Activated T-helper 1 cell treated with anti-CD3 and anti-CD28 coated beads, Interleukin-12 subunit alpha, Interleukin-12 subunit beta, Interleukin-2, Interleukin-4 antibody, amounts not matched to agents 30 ng/mL and 10 ng/mL and 1 ng/mL, durations not matched to agents 14 hours and 24 hours and 36 hours (primary cell): ENCODE measurements at places on chromosomes 5 and 9. TPM values are rescaled to one million over a fixed set of nuclear protein-coding genes. Genes with fewer than 3 reads are reported as not detected.

CCDC112 gene
- 0.22 and 0.29 TPM in 2 replicates for total RNA-seq

GMCL2 gene
- total RNA-seq = not detected in 2 replicates

DNA sequence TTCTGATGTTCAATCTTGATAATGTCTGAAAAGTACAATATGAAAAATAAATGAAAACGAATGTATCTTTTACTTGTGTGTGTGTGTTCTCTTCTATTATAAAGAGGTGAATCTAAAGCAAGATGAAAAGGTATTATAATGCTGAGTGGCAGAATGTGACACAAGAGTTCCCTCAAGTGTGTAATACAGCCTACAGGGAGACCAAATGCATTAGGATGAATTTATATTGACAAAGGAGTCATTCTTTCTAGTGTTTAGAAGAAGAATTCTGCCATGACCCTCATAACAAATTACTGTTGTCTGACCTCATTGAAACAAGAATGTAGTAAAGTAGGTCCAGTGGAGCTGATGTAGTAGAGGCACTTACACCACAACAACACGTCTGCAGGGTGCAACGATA, 1119.0 kb upstream of the CDH10 start:
- no peak for DNase-seq

PLEKHG4B gene
- total RNA-seq = not detected in 2 replicates

ADGRD2 gene
- total RNA-seq = not detected in 2 replicates

OBP2B gene
- not detected in 2 replicates for total RNA-seq

DNA sequence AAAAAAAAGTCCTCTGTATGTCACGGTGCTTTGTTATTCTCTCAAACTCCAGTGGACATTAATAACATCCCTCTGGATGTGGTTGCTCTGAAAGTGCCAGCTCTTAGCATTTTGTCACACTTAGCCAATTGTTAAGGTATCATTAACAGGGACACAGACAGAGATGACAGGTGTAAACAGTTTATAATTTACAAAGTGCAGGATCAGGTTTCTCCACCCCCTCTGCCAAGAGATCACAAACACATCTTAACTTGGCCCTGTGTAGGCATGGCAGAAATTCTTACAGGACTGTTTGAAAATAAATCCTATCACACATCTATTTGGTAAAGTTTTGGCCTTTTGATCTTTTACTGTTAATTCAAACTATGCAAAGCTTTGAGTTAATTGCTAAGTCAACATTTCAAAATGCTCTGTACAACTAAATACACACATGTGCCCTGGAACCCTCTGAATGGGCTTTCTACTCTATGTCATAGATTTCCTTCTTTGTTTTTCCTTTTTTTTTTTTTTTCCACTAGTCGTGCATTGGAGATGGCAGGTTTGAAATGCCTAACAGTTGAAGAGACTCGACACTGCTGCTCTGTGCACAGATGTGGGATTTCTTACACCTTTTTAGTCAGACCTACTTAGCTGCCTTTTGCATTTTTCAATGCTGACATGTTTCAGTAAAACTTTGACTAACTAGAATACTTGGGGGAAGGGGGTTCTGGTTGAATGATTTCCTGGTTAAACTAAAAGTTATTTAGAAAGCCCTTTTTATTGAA, 41.7 kb downstream of the SEMA6A start:
- no peak for DNase-seq

- DNase-seq = no peak
Measured at GRCh38 chr9:90325913-90326653, 316.5 kb downstream of the DIRAS2 start.

GRCh38 chr5:84287951-84288350, 96.7 kb downstream of the EDIL3 start:
- DNase-seq = no peak

DMGDH gene
- total RNA-seq = not detected in 2 replicates

GRCh38 chr5:109695005-109695926, 5.5 kb downstream of the MAN2A1 start:
- DNase-seq = no peak

DNA sequence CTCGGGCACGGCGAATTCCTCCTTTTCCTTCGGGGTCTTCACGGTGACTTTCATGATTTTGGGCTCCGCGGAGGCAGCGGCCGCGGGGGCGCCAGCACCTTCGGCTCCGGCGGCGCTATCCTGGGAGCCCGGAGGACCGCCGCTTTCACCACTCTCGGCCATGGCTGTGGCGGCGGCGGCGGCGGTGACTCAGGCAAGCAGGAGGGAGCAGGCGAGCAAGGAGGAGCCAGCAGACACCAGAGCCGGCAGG, 315 bp downstream of the UBQLN1 start:
- DNase-seq = no peak

DNA sequence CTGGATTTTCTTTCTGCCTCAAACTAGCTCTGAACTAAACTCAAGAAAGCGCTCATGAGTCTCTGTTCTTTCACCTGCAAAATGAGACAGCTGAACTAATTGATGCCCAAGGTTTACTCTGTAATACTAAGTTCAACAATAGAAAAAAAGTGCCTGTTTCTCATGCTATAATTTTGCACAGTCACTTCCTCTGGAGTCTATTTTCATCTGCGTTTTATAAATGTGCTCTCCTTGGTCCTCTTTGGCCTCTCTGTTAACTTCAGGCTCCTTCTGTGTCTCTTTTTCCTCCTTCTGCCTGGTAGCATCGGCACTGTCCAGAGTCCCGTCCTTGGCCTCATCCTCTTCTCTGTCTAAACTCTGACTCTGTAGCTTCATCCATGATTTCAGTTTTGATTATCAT, 311.9 kb upstream of the TLE4 start:
- DNase-seq = no peak

KIAA1958 gene
- 8.2 and 8.6 TPM in 2 replicates for total RNA-seq

DNA sequence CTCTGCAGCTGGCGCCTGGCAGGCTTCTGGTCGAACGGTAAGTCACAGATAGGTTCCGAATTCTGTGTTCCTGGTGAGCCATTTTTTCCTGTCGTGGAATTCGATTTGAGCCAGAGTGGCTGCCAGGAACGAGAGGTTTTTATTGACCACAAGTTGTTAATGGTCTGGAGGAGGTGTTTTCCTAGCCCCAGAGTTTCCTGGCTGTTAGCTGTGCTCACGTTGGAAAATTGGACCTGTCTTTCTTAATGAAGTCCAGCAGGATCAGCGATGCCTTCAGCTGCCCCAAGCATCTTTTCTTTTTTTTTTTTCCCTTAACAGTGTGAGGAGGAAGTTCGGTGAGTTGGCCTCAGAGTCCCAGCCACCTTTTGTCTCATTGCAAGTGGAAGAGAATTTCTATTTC, 62.9 kb downstream of the COL5A1 start:
- DNase-seq = no peak
